Activated naive CD4-positive, alpha-beta T cell treated with anti-CD3 and anti-CD28 coated beads for 36 hours (primary cell): ENCODE measurements at places on chromosomes 6 and 20.

GRCh38 chr20:50522053-50522674 lies 12.0 kb downstream of the PTPN1 start:
- DNase-seq, result no peak

DNA sequence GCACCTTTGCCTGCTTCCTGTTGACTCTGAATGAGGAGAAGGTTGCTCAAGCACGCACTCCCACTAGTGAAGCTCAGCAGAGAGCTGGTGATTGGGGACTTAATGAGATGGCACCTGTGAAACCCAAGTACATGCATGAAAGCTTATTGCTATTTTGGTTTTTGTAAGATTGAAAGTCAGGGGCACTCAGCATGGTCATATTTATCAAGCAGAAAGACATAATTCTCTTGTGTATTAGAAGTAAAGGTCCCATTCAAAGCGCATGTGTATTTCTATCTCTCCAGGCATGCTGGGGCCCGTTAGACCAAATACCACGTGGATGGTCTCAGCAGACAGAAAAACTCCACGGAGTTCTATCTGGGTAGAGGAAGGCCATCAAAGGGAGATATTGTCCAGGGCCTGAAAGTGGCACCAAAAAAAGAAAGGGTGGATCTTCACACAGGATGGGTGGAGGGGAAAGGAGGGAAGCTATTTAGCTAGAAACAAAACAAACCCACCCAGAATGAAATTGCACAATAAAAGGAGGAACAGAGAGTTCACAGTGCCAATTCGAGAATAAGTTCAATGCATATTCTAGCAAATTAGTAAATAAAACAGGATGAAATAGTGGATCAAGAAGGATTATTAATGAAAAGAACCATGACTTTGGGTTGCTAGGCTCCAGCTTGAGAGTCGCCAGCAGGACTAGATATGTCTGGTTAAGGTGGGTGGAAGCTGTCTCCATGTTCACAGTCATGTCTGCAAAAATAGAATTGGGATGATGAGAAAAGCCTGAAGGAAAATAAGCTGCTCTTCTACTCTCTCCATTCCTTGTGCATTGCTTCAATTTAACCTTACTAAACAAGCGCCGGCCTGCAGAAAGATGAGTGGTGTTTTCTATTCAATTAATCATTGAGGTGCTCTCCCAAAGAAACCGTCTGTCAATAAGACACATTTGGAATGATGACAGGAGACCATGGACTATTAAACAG lies 224.9 kb upstream of the DTNBP1 start:
- no peak for DNase-seq

- no peak for DNase-seq
Measured at GRCh38 chr20:63940071-63940471, 16.1 kb downstream of the UCKL1 start.

DNA sequence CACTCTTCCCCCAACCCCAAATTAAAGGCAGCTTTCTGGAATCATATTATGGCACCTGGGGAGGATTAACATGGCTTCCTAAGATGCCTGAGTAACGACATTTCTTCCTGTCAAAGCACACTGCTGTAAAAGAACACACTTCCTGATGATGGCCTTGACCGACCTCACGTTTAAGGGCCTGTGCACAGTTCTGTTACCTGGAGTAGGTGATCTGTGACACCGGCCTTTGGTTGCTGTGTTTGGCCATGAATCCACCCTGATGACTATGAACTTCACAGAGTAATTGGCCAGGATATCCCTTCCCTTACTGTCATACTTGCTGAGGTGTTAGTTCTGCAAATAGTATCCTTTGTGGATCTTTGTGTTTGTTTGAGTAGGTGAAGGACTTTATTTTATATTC lies 45.8 kb downstream of the PLCB4 start:
- DNase-seq, result no peak

DNA sequence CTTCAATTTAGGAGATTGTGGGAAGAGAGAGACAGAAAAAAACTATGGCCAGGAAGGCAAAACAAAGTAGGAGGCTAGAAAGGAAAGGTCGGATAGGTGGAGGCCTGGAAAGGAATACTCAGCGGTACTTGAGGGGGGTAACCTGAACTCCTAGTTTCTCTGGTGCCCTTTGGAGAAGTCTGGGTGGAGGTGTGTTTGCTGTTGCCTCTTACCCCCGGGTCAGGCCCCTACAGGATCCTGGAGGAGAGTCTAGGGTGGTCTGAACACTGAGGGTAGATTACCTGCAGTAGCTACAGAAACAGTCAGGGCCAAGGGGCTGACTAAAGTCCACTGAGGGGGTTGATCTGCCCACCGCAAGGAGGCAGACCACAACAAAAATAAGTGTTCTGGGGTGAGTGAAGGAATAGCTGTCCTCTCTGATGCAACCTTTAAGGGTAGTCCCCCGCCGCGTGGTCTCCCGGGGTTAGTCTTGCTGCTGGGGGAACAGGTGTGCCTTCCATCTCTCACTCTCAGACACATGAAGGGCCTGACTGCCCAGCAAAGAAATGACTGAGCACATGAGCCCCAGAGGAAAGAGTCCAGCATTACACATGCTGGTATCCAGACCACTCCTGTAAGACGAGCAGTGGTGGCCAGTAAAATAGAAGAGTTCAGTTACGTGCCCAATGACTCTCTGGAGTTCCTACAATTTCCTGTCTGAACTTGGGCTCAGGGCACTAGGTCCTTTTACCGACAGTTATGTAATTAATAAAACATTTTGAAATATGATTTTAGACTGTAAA lies 59.5 kb downstream of the MTHFD1L start:
- no peak for DNase-seq

- DNase-seq, result no peak
Measured at GRCh38 chr6:46687619-46688097, at the start of gene TDRD6. TDRD6 (plus strand) TSS chr6:46687885; CDS start chr6:46688129, 244 bp downstream.

GRCh38 chr6:43668151-43669028 lies 19.2 kb downstream of the MRPS18A start:
- peak; percentile 64 for DNase-seq
